ENCODE measurements at places on chromosomes 3 and 15.

- DNase-seq: no peak
Observed at GRCh38 chr3:39166932-39167532, 13.6 kb upstream of the CSRNP1 start.

- no peak for DNase-seq
Observed at GRCh38 chr3:124075753-124076152, 83.8 kb upstream of the ROPN1 start.

DNA sequence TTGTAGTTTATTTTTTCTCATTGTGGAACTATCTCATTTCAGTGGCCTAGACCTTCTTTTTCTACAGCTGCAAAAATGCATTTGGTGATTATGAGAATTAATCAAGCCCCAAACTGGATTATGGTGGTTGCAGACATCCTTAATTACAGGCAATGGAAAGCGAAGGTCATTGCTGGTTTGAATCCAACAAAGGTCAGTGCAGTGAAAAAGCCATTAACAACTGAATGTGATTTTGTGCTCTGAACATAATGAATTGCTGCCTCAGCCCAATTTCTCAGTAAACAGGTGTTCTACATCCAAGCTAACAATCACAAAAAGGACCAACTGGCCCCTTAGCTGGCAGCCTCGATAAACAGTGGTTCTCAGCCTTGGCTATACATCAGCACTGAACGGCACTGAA is 260.1 kb upstream of the DPPA4 start:
- DNase-seq: no peak

DNA sequence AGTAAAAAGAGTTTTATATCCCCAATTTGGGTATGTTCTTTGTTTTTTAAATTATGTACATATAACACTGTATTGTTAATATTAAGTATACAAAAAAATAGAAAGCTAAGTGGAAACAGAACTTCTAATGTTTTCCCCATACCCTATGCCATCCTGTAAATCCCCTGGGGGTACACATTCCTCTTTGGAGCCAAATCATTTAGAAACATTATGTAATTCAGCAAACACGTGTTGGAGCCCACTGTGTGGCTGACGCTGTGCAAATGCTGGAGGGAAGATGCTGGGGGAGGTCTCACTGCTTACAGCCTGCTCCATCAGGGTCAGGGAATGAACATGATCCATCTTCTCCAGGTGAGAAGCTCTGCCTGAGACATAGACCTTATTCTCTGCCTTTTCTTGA is 52.8 kb downstream of the CRTC3 start:
- DNase-seq: no peak

GRCh38 chr3:88809993-88810392 is 297.4 kb upstream of the EPHA3 start:
- DNase-seq: no peak

DNA sequence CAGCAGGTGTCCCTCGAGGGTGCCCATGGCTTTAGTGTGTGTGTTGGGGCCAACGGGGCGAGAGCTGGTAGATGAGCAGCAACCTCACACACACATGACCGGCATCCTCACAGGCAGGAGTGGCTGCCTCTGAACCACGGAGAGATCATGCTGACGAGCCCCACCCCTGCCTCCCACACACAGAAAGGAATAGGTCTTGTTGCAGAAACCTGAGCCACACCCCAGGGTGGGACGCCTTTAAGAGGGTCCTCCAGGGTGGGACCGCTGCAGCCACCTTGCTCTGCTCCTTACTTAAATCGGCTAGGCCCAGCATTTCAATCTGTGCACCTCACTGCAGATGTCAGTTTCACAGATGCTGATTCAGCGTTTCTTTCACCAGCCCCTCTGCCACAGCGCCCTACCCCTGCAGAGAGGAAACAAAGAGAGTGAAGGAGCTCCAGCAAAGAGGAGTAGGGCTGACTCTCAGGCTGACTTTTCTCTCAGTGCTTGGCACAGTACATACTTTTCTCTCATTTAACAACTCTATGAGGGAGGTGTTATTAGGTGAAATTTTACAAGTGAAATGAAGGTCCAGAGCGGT is 61.2 kb upstream of the EPHB3 start:
- no peak for DNase-seq

GRCh38 chr3:114411811-114412803 is 118.3 kb downstream of the TIGIT start:
- DNase-seq: no peak

DNA sequence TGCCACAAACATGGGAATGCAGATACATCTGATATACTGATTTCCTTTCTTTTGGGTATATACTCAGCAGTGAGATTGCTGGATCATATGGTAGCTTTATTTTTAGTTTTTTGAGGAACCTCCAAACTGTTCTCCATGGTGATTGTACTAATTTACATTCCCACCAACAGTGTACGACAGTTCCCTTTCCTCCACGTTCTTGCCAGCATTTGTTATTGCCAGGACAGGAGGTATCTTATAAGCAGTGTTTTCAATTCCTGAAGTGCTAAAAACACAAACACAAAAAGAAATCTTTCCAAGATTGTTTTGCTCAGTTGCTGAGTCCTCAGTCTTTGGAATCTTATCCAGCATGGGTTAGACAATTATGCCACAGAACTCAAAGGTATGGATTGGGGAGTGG is 13.5 kb downstream of the GTF2E1 start:
- no peak for DNase-seq

GRCh38 chr3:192187485-192188051 is 539.8 kb downstream of the FGF12 start:
- no peak for DNase-seq

DNA sequence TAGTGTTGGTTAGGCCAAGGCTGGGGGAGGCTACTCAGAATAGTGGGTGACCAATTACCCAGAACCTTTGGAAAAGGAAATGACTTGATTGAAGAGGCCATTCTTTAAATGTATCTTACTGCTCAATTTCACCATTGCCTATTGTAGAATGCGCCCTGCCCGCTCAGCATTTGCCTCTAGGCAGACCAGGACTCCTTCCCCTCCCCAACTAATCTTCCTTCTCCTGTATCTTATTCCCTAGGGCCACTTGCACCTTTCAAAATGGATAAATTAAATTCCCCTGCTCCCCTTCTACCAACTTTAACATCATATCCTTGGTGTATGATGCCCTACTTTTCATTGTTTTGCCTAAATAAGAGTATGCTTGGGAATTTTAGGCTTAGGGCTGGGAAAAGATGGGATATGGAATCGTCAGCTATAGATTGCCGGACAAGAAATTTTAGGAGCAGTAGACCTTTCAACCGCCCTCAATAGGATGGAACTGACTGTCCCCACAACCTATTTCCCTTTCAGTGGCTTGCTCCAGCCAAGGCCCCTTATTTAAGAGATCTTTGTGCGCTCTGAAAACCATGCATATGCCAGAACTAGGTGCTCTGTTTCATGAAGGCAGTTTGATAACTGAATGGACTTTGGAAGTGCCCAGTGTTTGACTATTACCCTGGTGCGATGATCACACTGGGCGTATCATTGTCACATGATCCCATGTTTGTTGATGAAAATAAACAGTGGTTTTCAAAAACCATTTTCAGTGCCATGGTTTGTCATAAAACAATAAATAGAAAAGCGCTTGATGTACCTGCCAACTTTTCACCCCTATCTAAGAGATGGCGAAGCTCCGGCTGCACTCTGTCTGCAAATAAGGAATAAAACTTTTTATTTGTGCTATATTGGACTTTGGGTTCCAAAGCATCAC is 74.3 kb upstream of the TSEN2 start:
- DNase-seq: no peak

DNA sequence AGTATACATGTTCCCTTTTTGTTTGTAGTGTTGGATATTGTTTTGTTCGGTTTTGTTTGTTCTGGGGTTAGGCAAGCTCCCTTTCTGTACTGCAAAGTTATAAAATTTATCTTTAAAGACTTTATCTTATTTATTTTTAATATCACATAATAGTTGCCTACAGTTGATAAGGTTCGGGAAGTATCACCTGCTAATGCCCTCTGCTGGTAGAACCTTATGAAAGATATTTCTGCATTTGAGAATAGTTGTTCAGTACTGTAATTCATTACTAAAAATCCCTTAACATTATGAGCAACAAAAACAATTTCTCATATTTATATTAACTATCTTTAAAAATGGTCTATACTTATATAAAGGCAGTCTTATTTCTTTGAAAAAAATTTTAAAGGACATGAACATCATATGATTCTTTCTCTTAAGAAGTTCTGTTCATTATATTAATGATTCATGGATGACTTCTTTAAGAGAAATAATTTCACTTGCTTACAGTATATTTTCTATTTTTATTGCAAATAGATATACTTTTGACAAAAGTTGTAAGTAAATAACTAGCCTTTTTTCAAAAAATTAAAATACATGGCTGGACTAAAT is 1126.8 kb downstream of the SI start:
- DNase-seq: no peak

GRCh38 chr15:29040370-29040751 is 154.6 kb downstream of the APBA2 start:
- no peak for DNase-seq

GRCh38 chr3:152120601-152121269 is 148.0 kb upstream of the MBNL1 start:
- DNase-seq: no peak

DNA sequence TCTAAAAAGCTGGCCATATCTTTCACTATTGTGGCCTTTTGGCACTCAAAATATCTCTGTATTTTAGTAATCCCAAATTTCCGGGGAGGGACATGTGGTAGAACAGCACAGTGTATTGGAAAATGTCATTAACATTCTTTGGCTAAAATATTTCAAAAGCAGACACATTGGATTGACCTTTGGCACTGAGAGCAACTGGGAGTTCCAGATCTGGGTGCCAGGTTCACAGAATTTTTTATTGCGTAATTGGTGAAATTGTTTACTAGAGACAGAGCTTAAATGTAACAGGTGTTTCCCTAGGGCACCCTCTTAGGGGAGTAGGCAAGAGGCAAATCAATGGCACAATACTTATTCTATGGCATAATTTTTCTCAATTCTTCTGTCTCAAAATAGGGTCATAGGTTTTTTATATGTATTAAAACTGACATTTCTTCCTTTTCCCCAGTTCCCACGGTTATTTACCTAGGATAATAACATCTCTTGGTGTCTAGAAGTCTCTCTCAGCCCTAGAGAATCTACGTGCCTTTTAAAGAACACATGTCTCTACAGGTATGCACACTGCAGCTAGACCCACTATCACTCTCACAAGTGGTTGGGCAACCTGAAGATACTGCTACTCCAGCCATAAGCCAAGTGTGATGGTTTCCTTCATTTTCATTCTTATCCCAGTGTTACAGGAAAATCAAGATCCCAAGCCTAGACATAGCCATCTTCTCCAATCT is 10.6 kb downstream of the RBMS3 start:
- no peak for DNase-seq

DNA sequence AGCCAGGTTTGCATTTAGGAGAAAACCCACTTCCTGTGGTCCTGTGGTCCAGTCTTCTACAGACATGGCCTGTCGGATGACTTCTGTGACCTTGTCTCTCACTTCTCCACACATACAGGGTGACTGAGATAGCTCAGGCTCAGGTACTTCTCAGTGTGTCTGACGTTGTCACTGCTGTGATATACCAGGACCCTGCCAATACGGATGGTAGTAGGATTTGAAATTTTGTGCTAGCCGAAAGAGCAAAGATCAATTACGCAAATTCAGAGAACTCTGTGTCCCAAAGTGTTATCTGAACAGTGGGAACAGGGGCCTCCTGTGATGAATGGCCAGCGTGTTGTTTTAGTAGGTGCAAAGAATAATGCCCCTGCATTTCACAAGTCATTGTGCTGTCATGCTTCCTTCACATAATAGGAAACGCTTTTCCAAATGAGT is 128.9 kb downstream of the MCTP2 start:
- DNase-seq: no peak

- DNase-seq: no peak
Observed at GRCh38 chr3:22986958-22987357, 216.2 kb upstream of the UBE2E2 start.

DNA sequence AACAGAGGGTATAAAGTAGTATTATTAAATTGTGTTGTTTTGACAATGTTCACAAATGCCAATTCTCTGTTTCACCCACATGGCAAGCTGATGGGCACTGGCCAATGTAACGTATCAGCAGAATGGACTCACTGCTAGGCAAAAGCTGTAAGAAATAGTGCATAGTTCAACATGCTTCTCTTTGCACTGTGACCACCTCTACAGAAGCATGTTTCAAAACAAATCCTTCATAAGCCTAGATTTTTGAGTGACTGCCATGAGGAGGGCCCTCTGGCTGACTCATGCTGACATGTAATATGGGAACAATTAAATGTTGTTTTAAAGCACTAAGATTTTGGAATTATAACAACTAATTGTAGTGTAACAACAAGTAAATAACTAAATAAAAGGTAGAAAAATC is 3.2 kb downstream of the GBE1 start:
- DNase-seq: no peak

- no peak for DNase-seq
Observed at GRCh38 chr15:67066959-67067853, 1.8 kb downstream of the SMAD3 start.

DNA sequence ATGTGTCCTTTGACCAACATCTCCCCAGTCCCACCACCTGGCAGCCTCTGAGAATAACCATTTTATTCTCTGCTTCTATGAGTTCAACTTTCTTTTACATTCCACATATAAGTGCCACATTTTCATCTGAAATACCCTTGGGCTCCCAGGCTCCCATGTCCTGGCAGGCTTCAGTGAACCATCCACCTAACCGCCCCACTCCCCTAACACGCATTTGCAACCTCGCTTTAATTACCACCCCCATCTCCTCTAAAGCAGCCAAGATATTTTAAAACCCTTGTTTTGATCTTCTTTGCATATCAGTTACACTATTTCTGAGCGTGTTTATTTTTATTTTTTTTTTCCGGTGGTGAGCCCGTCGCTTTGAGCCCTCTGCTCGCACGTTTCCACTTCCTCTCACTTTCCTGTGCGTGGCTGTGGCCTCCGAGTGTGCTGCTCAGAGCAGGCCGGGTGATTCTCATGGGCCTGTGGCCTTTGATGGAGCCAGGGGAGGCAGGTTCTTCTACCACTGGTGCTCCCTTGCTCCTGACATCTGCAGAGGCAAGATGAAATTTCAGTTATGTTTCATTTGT is 195.4 kb upstream of the LPP start:
- DNase-seq: peak; percentile 63

- no peak for DNase-seq
Observed at GRCh38 chr3:124698030-124698770, 32.1 kb upstream of the UMPS start.

DNA sequence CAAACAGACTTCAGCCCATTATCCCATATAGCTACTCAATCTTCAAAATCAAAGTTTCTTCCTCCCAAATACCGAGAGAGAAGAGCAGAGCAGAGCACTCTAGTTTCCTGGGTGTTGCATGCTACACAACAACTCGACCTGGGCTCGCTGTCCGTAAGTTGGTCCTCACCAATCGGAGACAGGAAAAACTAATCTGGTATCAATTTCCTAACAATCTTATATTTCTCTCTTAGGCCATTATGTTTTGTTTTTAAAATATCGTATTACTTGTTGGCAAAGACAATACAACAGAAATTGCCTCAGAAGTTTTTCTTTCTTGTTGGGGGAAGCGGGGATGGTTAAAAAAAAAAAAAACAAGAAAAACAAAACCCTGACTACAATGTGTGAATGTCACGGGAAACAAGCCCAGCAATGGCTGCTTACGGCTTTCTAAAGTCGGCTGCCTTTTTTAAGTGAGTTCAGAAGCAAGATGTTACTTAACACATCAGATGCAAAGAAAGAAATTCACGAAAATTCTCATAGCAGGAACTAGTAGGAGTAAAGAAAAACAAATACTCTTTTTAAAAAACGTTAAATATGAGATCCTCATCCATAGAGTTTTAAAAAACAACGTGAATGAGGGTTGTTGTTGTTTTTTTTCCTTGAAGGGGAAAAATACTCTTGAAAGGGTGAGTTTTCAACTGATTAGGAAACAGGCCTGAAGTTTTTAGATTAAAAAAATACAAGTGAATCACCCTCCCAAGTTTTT is 1.9 kb downstream of the VGLL4 start:
- peak; percentile 68 for DNase-seq

GRCh38 chr3:113249601-113250000 is 38.2 kb downstream of the BOC start:
- no peak for DNase-seq
